KG1 (cell line): ENCODE measurements at places on chromosomes 1 and 21.

DNA sequence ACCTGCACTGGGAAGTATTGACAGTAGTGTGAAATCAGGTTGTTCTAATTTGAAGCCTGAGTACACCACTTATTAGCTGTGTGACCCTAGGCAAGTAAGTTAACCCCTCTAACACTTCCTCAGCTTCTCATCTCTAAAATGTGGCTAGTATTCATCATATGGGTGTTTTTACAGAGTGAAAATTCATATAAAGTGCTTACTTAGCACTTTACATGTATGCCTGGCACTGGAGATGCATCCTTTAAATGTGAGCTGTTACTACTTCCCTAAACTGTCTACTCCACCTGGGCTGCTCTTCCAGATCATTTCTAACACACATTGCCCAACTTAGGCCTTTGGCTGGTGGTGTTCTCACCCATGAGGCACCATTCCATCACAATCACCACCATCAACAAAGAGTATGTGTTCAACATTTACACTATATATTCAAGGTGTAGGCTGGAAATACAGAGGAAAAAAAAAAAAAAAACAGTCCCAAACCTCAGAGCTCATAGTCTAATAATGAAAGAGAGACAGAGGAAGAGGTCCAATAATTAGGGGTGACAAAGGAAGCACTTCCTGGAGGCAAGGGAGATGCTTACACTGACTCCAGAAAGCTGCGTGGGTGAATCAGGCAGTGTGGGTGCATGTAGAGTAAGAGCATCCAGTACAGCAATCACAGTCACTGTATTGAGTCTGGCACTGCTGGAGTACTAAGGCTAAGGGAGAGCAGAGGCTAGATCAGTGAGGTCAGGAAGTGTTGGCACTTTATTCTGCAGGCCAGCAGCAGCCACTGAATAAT lies 3.6 kb downstream of the STX6 start:
- no peak for DNase-seq

DNA sequence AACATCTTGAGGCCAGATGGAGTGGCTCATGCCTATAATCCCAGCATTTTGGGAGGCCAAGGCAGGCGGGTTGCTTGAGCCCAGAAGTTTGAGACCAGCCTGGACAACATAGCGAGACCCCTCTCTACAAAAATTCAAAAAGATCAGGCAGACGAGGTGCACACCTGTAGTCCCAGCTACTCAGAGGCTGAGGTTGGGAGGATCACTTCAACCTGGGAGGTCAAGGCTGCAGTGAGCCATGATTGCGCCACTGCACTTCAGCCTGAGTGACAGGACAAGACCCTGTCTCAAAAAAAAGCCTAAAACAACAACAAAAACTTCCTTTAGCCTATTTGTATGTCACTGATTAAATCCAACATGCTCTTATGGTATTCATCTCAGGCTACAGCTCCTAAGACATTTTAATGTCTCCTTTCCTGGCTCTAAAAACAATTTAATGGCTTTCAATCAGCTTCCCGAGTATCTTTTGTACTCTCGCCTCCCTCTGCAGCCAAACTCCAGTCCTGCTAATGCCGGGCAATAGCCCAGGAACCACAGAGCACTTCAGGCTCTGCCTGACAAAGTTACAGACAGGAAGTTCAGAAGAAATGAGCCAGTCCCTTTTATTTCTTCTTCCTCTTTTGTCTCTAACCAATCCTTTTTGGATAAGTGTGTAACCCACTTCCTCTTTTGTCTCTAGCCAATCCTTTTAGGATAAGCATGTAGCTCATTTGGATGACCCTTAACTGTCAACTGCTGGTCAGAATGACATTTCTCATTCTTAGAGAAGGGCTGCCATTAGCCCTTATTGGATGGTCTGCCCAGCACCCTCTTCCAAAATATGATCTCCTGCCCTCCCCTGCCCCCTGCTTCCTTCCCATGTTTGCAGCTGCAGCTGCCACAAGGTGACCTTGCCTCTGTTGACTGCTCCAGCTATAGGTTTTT lies 6.6 kb upstream of the DOP1B start:
- peak; percentile 76 for DNase-seq

GRCh38 chr1:174391716-174392115 lies 56.0 kb upstream of the GPR52 start:
- DNase-seq, result no peak

DNA sequence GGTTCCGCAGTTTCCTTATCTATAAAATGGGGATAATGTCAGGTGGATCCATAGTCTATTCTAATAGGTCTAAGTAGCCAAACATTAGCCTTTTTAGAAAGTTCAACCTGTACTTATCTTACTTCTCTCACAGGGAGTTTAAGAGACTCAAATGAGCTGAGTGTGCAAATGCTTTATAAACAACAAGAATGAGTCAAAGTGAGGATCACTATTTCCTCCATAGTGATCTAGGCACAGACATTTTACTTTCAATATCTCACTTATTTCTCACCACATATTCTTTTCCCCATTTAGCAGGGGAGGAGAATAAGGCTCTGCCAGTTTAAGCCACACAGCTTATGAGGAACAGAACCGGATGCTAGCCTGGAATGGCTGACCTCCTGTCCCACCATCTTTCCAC lies 92.1 kb upstream of the LMO4 start:
- no peak for DNase-seq

DNA sequence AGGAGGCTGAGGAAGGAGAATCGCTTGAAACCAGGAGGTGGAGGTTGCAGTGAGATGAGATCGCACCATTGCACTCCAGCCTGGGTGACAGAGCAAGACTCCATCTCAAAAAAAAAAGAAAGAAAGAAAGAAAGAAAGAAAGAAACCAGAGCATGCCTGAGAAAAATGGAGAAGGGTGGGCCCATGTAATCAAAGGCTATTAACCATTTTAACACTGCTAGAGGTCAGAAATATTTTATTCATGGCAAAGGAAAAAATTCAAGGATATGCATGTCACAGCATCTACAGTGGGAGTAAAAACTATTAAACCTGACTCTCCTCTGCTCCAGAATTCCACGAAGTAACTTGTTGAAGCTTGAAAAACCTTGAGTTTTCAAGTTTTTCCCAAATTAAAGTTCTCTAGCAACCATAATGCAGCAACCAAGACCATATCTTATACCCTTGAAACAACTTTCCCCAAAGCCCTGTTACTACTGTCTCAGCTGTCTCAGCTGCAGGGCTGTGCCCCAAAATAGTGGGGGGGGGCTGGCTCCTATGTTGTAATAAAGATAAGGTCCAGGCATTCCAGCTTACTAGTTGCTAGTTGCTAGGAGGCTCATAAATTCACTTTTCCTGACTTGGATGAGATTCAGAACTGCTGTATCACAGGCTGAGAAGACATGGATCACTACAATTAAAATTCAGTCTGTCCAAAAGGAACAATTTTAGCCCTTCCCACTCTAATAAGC lies 112.9 kb upstream of the SOD1 start:
- no peak for DNase-seq

GRCh38 chr21:42404539-42404938 lies 837 bp downstream of the UBASH3A start:
- no peak for DNase-seq

DNA sequence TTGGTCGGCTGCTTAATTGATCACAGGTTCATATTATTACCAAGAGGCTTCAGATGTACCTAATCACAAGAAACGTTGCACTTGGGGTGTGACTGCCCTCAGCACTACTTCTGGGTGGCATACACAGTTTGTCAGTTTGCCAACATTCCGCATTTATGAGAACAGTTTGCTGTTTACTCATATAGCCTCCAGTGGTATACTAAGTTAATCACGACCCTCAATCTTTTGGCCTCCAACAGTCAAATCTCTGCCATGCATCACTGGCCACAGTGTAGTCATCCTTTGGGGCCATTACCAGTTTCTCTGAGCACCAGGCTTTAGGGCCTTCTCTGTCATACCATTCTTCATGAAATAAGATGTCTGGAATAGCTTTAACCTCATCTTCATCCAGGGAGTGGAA lies 62.8 kb upstream of the BCL9 start:
- DNase-seq, result no peak

DNA sequence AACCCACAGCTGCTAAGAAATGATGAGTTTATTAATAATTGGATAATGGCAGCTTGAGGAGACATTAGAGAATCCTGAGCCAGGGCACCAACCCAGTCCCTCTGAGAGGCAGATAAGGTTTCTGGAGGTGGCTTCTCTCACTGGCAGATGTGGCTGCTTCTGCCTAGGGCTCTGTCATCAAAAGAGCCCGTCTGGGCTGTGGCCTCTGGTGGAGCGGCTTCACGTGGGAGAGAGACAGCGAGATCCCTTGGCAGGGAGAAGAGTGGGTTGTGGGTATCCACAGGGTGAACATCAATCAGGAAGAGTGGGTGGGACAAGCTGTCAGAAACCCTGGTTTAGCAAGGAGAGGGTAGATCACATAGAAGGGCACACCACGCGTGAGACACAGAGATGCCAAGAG lies 30.0 kb downstream of the VWA5B1 start:
- no peak for DNase-seq

DNA sequence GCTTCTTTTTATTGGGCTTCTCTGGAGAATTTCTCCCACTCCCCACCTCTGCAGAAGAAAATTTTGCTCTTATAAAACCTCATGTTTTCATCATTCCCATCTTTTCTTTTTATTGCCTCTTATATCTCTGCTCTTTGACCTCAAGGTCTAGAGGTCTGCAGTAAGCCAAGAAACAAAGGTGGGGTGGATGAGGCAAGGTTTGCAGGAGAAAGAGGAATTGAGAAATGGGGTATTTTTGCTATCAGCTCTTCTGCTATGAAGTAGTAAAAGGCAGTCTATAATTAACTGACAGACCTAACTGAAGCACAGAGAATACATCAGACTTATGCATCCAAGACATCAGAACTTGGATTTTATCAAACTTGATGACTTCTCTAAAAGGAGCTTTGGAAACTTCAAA lies 22.9 kb downstream of the SYT11 start:
- DNase-seq, result no peak

DNA sequence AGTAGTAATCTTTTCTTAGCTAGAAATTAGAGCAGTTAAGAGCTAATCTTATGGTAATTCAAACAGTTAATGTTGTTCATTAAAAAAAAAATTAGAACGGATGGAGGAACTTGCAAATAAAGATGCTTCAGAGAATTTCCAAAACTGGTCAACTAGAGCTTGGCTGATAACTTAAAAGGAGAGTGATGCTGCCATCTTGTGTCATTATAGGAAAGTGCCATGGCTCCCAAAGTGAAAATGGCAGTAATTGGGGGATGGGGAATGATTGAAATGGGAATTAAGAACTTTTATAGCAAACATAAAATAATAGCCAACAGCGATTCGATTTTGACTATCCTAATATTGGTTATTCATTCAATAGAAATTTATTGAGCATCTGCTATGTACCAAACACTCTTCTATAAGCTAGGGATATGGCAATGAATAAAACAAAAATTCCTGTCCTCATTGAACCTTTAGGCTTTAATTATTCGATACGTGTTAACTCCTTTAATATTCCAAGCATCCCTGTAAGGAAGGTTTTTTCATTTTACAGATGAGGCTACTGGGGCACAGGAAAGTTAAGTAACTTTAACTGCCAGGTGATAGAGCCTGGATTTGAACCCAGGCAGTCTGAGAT lies 5.7 kb upstream of the PLPP3 start:
- DNase-seq, result no peak

GRCh38 chr1:172917972-172918371 lies 132.8 kb downstream of the TNFSF18 start:
- no peak for DNase-seq

- DNase-seq, result no peak
Observed at GRCh38 chr1:179043907-179044306, 18.2 kb downstream of the FAM20B start.

GRCh38 chr1:174775621-174776020 lies 224.1 kb upstream of the CACYBP start:
- DNase-seq, result no peak

DNA sequence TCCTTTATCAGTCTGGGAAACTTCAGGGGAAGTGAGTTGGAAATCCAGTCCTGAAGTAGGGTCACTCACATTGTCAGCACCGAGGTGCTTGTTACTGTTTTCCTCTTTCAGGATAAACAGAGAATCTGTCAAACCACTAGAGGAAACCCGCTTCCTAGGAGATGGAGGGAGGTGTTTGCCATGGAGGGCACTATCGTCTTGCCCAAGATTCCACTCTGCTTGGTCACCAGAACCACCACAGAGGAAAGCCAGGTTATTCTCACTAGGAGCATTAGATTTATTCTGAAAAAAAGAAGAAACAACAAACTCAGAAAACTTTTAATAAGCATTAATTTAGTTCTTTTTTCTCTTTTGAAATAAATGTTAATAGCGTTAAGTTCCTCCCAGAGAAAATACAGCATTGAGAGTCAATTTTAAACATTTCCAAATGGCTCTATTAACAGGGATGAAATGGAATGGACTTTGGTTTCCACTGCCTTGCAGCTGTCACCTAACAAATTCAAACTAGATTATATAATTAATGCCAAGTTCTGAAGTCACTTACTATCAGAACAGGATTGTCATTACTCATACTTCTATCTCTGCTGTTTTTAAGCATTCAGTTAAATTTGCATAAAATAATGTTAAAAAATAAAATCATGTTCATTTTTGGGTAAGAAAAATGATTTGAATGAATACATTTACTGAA lies 242.8 kb downstream of the CRB1 start:
- DNase-seq, result no peak

DNA sequence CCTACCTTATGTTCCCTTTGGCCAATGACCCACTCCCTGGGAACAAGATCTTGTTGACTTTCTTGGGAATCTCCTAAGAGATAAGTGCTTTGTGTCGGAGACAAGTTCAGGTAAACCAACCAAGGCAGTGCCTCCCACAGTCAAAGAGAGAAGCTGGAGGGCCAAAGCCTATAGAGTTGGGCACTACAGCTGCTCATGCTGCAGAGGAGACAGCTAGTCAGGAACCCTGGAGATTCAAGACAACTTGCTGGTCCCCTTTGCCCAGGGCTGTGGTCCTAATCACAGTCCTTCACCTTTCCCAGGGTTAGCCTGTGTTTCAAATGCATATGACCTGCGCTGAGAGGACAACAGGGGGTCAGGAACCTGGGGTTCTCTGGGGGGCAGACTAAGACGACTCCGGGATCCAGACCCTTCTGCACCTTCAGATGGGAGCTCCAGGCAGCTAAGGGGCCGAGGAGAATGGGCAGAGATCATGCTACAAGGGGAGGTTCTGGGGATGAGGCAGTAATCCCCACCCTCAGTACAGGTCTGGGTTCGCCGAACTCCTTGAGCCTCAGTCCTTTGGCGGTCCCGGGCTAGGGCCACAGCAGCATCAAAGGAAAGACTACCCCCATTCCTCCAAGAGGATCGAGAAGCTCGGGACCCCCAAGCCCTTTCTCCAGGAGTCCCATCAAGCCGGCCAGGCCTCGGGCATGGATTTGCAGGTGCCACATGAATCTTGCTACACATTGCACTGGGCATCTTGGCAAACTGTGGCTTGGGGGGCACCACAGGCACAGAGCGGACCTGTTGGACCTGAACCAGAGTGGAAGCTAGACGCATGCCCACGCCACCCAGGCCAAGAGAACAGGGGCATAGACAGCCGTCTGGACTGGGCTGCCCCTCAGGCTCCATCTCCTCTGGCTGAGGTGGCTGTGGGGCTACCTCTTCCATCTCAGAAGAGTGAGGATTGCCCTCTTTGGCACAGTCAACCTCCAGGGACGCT lies 2.0 kb upstream of the USF1 start:
- DNase-seq, result no peak

DNA sequence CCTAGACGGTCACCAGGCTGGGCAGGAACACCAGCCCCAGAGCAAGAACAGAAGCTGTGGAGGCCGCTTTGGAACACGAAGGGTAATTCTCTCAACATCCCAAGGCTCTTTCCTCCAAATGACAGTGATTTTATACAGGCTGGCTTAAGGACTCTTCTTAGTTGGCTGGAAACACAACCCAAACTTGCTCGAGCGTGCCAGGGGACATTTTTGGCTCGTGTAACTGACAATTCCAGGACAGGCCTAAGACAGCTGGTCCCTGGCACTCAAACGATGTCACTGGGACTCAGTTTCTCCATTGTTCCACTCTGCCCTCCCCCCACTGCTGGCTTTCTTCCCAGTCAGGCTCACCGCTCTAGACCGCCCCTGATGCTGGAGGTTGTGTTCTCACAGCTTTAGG lies 164.7 kb downstream of the NPHP4 start:
- no peak for DNase-seq
